ENCODE measurements at places on chromosomes 7 and 10. TPM values are rescaled to one million over a fixed set of nuclear protein-coding genes. Genes with fewer than 3 reads are reported as not detected.

The EPDR1 gene
- 20.7 TPM for total RNA-seq

The FAM25A gene
- total RNA-seq, result not detected

The MBLAC1 gene
- 3.1 TPM for total RNA-seq

The ODAD2 gene
- total RNA-seq, result 3.2 TPM

The INA gene
- total RNA-seq, result 102 TPM

The GNG11 gene
- total RNA-seq, result 17.9 TPM

The LRRC17 gene
- total RNA-seq, result 46.9 TPM

The EIF5AL1 gene
- 0.11 TPM for total RNA-seq

The CEP55 gene
- total RNA-seq, result 7.3 TPM

The GLRX3 gene
- total RNA-seq, result 50.9 TPM

The EN2 gene
- 0.11 TPM for total RNA-seq

The TFPI2 gene
- total RNA-seq, result 57.5 TPM

The PODXL gene
- 42.2 TPM for total RNA-seq

The KNDC1 gene
- 8.6 TPM for total RNA-seq

The ABCB1 gene
- 8.0 TPM for total RNA-seq

The FAM25G gene
- total RNA-seq, result not detected

The AKR1B1 gene
- total RNA-seq, result 62.3 TPM

The ASB10 gene
- 0.44 TPM for total RNA-seq

The VTI1A gene
- total RNA-seq, result 110 TPM

The ZNF485 gene
- 6.7 TPM for total RNA-seq

The HMX2 gene
- not detected for total RNA-seq

The LIPA gene
- total RNA-seq, result 34.4 TPM

The CUZD1 gene
- total RNA-seq, result 1.3 TPM

The CPA4 gene
- total RNA-seq, result 3.6 TPM

The MGMT gene
- total RNA-seq, result 29.6 TPM

The SEMA3D gene
- total RNA-seq, result 53.6 TPM

The PRLHR gene
- total RNA-seq, result not detected

The DPP6 gene
- 12.1 TPM for total RNA-seq

The FAM241B gene
- 5.1 TPM for total RNA-seq

The LRRN3 gene
- total RNA-seq, result 41.4 TPM

The SH2B2 gene
- total RNA-seq, result 16.7 TPM

The CTAGE6 gene
- total RNA-seq, result 2.9 TPM

The AZGP1 gene
- 15.0 TPM for total RNA-seq

The RBP3 gene
- total RNA-seq, result 348 TPM

The NEUROD6 gene
- total RNA-seq, result 0.93 TPM

The OR2A7 gene
- total RNA-seq, result 5.7 TPM

The SPDYE1 gene
- not detected for total RNA-seq

The ADRA2A gene
- total RNA-seq, result 4.9 TPM

The SORCS1 gene
- total RNA-seq, result 66.1 TPM

The WEE2 gene
- total RNA-seq, result 0.27 TPM

The ZNF398 gene
- 30.3 TPM for total RNA-seq

The RPEL1 gene
- total RNA-seq, result not detected

The NPTX2 gene
- total RNA-seq, result 16.8 TPM

The UTF1 gene
- total RNA-seq, result not detected

Measured in camera-type eye (tissue), 1 donor.